ENCODE measurements at places on chromosomes 11 and 22.

- no peak for DNase-seq
Measured at GRCh38 chr22:27385261-27385998, 416.1 kb downstream of the MN1 start.

DNA sequence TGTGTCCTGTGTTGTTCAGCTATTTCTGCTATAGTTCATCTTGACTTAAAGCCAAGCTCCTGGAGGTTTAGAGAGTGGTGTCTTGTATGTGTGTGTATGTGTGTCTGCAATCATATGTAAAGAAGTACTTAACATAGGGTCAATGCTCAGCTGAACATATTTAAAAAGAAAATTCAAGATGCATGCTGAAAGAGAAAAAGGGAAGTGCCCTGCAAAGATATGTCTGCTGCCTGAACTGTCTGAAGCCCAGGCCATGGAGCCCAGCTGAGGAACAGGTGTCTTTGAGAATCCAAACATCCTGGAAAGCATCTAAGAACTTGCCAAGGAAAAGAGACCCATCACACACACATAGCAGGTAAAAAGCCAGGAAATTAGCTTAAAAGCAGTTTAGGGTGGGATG, 6.6 kb downstream of the TCN1 start:
- DNase-seq = no peak

DNA sequence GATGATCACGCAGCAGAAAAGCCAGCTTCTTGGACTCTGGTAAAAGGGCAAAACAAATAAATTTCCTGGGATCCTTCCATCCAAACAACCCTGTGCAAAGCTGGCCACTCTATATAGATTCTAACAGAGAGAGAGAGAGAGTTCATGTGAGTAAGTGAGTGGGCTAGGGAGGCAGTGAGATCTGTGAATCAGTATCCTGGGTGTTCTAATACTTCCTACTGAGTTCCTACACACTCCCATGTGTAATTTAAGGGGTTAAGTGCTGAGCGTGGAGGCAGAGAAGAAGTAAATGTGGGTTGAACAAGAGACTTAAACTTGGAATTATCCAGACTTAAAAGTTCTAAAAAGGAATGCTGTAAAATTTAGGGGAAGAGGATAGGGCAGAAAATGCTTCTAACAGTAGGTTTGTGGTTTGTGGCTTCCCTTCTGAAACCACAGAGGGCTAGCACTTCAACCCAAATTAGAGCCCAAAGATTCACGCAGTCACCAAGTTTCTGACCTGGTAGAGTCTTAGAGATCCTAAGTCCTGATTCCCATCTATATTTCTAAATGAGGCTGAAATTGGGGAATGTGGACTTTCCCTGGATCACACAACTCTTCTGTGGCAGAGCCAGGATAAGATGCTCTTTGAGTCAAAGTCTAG, 413.9 kb downstream of the TENM4 start:
- DNase-seq = peak; percentile 6

- no peak for DNase-seq
Measured at GRCh38 chr11:60899977-60900376, 6.4 kb downstream of the PRPF19 start.

DNA sequence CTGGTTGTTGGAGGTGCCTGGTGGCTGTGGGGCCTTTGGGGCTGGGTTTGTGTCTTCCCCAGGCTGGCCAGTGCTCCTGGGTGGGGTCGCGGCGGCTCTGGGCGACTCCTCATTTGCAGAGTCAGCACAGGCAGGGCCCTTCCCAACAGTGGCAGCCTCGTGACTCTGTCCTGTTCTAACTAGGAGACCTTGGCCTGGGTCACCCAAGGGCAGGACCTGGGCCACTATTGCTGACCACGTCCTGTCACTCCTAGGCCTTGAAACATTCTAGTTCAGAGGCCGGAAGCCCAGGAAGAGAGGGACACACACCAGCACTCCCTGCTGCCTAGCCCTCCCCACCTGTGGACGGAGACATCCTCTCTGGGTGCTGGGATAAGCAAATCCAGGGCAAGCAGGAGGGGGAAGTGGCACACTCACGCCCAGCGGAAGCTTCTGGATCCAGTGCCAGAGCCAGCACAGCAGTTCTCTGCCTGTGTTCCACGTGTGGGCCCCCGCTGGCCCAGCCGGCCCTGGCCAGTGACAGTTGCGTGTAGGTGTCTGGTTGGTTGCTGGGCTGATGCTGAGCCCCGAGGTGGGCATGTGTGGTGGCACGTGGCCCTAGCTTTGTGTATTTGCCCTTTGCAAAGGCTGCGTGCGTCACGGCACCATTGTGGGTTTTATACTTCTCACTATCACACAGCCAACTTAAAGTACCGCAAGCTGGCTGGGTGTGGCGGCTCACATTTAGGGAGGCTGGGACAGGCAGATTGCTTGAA, 4.3 kb upstream of the CHID1 start:
- DNase-seq = peak; percentile 24

DNA sequence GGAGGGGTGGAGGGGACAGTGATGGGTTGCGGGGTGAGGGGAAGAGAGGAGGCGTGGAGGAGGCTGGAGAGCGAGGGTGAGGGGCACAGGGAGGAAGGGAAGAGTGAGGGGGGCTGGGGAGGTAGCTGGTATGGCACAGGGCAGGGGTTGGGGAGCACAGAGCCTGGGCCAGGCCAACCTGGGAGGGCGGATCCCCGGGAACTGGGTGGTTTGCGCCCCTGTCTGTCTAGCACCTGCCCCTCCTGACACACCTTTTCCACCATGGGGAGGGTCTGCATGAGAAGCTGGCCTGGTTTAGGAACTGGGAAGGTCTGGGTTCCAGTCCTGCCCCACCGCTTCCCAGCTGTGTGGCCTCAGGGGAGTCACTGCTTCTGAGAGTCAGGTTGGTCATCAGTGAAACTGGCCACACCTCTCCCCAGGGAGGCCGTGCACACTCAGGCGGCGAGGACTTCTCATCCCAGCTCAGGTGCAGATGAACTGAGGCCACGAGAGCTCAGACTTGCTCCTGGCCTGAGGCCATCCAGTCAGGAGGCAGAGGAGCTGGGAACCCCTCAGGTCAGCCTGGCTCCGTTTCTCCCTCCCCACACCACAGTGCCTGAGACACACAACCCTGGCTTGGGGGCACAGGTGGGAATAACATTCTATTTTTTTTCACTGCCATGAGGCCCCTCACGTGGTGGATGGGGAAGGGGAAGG, 95.6 kb downstream of the PHF21B start:
- no peak for DNase-seq

DNA sequence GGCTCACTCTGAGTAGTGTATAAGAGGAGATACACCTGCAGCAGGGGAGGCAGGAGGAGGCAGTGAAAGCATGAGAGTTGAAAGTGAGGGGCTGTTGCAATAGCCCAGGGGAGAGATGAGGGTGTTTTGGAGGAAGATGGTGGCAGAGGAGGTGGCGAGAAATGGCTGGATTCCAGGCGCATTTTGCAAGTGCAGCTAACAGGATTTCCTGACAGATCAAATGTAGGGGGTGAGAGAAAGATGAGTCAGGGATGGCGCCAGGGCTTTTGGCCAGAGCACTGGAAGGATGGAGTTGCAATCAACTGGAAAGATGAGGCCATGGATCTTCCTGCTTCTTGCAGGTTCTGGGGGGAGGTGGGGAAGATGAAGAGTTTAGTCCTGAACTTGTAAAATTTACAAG, 16.8 kb upstream of the TSPAN18 start:
- no peak for DNase-seq

DNA sequence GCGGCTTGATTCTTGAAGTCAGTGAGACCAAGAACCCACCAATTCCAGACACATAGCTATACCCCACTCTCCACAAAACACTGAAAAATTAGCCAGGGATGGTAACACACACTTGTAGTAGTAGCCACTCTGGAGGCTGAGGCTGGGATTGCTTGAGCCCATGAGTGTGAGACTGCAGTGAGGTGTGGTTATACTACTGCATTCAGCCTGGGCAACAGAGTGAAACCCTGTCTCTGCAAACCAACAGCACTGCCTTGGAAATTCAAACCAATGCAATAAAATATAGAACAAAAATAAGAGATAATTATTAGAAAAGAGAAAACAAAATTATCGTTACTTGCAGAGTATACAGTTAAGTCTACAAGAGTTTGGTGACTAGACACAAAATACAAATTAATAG, 20.2 kb upstream of the PRDM10 start:
- DNase-seq = no peak

DNA sequence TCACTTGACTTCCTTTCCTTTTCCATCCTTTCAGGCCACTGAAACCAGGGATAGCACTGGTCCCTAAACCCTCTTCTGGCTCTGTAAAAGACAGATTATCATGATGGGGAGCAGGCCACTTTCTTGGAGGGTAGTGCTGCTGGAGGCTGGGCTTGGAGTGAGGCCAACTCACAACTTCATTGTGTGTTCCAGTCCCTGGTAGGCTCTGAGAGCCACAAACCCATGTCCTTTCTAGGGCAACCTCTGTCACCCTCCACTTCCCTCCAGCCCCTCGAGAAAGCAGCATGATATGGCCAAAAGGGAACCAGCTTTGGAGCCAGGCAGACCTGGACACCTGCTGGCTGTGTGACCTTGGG, 2.3 kb downstream of the TKFC start:
- no peak for DNase-seq

- no peak for DNase-seq
Measured at GRCh38 chr11:92931746-92932422, 37.6 kb upstream of the MTNR1B start.

GRCh38 chr11:12291766-12292165, 85.6 kb upstream of the PARVA start:
- peak; percentile 76 for DNase-seq

DNA sequence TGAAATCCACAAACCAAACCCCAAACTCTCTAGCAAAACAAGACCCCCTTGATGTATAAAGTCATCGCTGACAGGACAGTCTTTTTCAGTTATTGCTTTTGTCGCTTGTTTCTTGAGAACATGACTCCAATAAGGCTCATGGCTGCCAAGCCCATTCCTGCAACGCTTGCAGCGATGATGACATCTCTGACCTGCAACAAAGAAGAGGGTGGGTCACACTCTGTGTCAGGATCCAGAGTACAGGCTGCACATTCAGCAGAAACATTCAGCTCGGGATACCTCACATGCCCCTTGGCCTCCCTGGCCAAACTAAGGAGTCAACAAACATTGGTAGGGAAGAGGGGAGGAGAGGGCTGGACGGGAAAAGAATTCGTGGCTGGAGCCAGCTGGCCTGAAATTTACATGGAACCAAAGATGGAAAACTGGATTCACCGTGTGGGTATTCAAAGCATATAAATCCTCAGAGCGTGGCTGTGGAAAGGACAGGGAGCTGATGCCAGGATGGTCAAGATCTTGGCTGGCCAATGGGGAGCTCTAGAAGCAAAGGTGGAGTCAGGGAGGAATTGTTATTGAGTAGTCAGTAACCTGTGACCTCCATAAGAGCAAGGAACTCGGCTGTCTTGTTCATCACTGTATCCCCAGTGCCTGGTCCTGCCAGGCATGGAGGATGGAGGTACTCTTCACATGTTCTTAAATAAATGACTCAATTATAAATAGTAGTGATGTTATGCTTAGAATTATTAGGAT, 11.8 kb upstream of the PLAAT2 start:
- no peak for DNase-seq

GRCh38 chr11:62337303-62338181, at the start of gene ASRGL1:
ASRGL1 (plus strand) TSS chr11:62337448; CDS start chr11:62337978, 530 bp downstream.
- DNase-seq = peak; percentile 90

DNA sequence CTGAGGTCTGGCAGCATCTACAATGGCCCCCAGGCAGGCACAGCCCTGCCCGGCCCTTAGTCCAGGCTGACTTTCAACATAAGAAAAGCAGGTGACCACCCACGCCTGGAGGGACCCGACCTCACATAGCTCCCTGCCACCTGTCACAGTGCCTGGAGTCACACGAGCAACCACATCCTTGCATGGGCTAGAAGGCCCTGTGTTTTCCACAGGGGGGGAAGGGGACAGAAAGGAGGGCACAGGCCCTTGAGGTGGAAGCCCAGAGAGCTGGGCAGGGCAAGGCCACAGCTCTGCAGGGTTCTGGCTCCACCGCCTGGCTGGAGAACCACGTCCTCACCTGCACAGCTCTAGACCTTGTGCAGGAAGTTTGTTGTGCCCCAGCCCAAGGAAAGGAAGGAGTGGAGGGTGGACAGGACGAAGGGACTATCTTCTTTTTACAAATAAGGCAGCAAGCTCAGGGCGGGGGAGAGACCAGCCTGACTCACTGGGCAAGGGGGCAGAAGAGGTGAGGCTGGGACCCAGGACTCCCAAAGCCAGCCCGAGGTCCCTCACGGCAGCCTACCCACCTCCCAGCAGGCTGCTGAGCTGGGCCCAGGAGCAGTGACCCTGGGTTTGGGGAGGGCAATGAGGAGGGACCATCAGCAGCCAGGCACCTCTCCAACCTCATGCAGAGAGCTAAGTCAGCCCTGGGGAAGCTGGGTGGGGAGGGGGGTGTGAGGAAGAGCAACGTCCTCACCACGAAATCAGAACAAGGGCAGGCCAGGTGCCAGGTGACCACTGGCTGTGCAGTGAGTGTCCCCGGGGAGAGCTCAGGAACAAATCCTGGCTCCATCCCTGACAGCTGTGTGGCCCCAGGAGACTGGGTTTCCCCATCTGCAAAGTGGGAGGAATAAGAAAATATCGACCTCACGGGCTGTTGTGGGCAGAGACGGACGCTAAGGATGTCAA, 4.3 kb downstream of the C1QTNF6 start:
- DNase-seq = no peak

GRCh38 chr22:37207981-37208380, 4.3 kb downstream of the SSTR3 start:
- DNase-seq = no peak

- no peak for DNase-seq
Measured at GRCh38 chr11:46617972-46618314, 590 bp downstream of the ATG13 start.

- no peak for DNase-seq
Measured at GRCh38 chr22:44126807-44127206, 53.9 kb upstream of the PARVG start.

DNA sequence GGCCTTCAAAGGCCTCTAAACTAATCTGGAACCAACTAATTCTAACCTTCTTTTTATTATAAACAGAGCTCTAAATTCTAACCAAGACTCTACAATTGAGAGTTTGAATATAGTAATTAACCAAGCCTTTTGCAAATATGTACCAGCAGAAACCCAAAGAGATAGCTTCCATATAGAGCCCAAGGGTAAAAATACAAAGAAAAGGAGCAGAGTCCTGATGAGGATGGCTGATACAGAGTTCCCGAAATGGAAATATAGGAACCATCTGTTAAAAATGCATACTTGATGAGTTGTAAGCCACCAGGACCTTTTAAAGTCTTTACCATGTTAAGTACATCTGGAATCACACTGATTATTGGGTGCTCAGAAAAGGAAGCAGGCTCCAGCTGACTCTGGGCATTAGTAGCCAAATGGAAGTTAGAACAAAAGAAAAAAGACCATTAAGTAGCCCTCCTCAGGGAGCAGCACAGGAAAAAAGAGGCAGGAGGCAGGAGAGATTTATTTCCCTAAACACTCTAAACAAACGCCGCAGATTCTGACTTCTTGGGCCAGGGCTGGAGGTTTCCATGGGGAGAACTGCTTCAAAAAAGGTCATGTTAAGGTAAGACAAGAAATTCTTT, 463.1 kb upstream of the FAT3 start:
- no peak for DNase-seq

GRCh38 chr11:15145615-15146014, 30.9 kb downstream of the INSC start:
- DNase-seq = peak; percentile 12

DNA sequence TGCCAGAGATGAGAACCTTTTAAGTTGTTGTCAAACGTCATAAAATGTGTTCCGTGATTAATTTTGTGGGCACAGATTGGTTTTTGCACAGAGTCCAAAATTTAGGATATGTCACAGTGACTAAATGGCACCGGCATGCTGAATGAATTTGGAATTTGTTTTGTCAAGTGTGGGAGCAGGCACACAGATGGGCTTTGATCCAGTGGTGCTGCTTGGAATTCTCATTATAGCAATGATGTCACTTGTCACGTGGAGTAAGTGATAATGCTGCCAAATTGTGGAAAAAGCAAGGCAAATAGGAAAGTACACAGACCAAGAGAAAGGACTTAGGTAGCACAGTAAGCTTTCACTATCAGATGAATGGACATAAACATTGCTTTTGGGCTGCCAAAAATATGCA, 8.0 kb upstream of the LIN7C start:
- DNase-seq = no peak
